ENCODE measurements at places on chromosomes 1 and 21.
A peak's percentile ranks its signal among the peaks of the same experiment; 100 is the strongest.

DNA sequence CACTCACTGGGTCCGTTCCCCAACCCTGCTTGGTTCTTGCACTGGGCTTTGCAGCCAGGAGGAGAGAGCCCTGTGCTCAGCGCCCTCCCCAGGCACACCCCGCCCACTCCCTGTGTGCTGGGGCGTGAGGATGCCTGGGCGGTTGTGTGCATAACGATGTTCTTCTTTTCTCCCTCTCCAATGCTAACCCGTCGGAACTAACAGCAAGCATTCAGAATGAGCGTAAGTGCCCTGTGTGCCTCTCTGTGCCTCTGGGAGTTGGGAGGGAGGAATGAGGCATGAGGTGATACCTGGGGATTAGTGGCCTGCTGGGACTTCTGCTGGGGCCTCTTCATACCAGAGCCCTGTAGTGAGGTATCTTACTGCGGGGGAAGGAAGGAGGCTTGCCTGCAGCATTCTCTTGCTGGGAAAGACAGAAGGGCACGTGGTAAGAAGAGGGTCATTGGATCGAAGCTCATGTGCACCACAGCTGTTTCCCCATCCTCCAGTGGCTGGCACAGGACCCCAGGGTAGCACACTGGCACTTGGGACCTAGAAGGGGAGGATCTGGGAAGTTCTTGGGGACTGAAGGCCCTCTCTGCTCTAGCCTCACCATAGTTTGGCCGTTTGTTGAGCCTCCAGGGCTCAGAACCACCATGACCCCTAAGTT is 79.8 kb downstream of the NFASC start:
- DNase-seq: no peak

GRCh38 chr1:92927870-92928269 is 33.4 kb downstream of the DIPK1A start:
- no peak for DNase-seq

DNA sequence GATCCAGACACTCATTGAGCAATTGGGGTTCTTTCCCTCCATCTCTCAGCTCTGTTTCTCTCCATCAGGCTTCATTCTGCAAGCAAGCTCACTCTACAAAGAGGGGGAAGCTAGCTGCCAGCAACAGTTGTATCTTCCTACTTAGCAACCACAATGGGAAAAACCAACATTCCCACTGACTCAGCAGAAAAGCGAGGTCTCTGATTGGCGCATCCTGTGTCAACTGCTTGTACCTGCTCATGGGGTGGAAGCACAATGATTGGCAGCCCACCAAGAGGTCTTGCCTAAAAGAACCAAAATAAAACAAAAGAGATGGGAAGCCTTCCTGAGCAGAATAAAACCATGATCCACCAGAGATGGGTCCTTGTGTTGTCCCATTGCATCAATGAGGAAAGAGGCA is 4.0 kb upstream of the CDA start:
- DNase-seq: no peak

DNA sequence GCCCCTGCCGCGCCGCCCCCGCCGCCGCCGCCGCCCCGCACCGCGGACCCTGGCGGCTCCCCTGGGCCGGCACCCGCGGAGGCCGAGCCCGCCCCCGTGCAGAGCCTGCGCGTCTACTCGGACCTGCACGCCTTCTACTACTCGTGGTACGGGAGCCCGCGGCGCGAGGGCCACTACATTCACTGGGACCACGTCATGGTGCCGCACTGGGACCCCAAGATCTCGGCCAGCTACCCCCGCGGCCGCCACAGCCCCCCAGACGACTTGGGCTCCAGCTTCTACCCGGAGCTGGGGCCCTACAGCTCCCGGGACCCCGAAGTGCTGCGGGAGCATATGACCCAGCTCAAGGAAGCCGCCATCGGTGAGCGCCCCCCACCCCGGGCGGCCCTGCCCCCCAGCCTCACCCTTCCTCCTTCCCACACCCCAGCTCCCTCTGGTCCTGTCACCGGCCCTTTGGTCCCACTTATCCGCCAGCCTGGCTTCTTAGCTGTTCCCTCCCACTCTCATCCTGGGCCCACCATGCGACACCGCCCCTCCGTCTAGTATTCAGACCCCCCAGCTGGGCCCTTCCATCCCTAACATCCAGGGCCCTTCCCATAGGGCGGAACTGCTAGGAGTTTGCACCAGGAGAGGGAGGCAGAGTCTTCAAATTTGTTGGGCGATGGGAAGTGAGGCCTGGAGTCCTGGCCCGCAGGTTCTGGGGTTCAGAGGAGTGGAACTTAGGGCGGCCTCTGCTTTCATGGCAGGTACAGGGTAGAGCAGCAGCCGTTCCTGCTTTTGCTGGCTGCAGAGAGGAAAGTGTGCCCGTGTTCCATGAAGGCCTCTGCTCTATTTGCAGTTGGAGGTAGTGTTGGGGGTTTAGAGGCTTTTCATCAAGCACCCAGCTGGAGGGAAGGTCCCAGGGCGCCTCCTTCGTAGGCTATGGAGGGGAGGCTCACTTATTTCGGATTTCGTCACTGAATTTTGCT is 1.0 kb downstream of the MANEAL start:
- no peak for DNase-seq

- no peak for DNase-seq
These were observed 273.9 kb downstream of the TM2D1 start for GRCh38 chr1:61450872-61451571.

DNA sequence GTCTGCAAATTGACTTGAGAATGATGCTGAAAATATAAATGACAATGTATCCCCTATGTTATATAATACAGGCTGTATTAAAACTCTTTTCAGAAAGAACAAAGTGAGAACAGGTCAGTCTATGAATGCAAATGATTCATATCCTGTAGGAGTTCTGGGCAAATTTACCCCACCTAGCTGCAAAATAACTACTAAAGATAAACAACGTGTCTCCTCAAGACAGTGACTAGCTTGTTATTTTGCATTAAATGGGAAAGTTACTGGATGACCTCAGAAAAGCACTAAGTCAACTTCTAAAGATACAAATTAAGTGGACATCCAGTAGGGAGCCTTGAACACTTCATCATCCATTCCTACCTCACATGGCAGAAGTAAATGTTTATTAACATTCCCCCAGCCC is 11.1 kb downstream of the RNF19B start:
- DNase-seq: no peak

DNA sequence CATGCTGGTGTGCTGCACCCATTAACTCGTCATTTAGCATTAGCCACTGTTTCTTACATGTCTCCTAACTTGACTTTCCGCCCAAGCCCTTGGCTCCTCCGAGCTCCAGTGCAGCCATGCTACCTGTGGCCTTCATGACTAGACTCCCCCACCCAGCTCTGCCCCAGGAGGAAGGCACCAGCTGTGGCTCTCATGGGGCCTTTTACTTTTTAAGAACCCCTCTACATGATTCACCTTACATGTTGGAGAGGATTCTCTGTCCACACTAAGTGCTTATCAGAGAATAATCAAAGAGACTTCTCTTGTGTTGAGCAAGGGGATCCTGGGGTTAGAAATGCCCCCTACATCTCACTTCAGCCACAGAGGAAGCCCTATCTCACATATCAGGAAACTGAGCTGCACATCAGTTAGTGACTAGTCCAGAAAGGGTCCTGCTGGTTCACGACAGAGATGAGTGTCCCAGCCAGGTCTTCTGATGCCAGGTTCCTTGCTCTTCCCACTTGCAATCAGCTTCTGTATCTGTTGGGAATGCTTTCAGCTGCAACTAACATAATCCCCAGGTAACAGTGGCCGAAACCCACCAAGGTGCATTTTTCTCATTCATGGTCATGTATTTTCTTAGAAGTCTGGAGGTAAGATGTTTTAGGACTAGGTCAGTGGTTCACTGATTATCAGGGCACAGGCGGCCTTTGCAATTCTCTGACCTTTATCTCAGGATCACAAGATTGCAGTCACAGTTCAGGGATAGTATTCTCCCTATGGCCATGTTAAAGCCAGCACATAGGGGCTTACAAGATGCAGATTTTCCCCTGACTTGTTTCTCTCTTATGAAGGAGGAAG is 45.9 kb downstream of the KLHDC7A start:
- DNase-seq: no peak

- DNase-seq: no peak
These were observed 22.2 kb upstream of the GPR25 start for GRCh38 chr1:200850554-200850953.

DNA sequence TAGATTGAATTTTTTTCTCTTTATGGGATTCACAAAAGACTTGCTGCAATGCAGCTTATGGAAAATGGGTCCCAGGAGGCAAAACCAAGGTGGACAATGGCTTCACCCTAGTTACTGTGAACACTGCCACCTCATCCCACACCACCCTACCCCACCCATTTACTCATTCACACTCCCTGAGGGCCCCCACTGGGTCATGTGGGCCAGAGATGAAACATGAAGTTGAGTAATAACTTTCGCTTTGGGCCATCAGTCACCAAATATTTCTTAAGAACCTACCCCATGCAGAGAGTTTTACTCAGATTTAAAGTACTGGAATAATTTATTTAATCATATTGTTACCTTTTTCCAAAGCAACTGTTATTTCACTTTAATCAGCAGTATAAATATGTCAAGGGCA is 191.8 kb downstream of the TPR start:
- no peak for DNase-seq

- DNase-seq: no peak
These were observed 13.3 kb downstream of the PSMG1 start for GRCh38 chr21:39169906-39170305.

DNA sequence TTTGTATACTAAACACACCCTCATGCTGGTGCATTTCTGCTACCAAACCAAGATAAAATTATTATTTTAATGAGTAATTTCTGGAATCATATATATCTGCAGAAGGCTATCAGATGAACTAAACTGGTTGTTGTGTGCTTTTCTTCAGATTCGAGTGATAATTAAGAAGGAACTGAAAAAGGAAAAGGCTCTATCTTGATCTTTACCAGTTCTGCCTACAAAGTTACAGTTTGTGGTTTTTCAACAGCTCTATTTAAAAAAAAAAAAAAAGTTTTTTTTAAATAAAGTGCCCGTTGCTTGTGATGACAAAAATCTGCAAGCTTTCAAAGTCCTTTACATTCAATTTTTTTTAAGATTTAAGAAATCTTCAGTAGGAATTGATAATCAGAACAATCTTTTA is 13.6 kb downstream of the DENND1B start:
- DNase-seq: no peak

DNA sequence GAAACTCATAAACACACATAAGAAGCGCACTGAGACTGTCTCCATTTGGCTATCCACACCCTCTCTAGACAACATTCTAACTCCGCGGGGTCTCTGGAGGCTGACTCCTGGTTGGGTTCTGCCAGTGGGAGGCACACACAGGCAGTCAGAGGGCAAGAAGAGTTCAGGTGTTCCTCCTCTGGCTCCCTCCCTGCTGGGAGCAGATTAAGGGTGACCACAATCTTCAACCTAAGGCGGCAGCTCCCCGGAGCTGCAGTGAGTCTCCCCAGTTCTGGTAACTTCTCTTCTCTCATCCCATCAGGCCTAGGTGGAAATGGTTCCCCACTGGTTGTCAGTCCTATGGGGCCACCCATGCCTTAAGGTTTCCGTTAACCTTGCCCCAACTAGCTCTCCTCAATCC is 7.4 kb upstream of the TENT5C start:
- no peak for DNase-seq

- no peak for DNase-seq
These were observed 164.9 kb downstream of the ST6GALNAC3 start for GRCh38 chr1:76239470-76239918.

GRCh38 chr1:212452323-212453155 is 19.8 kb downstream of the NENF start:
- peak; percentile 61 for DNase-seq

- no peak for DNase-seq
These were observed 13.2 kb downstream of the CAPZB start for GRCh38 chr1:19472174-19472573.

DNA sequence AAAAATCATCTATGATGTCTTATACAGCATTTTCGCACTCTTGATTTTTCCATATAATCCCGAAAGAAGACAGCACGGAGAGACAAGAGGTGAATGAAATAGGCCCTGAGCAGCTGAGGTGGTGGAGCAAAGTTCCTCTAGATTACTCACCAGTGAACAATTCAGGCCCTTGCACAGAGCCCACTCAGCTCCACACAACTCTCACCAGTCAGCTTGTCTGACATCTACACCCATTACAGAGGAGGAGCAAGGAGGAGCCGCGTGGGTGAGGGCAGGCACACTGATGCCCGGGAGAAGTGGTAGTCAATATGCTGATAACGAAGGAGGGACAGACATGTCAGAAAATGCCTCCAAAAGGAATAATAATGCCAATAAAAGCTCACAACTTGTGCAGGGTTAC is 59.9 kb downstream of the DNM3 start:
- DNase-seq: no peak

- DNase-seq: no peak
These were observed 4.3 kb upstream of the FOXD2 start for GRCh38 chr1:47433477-47434050.

DNA sequence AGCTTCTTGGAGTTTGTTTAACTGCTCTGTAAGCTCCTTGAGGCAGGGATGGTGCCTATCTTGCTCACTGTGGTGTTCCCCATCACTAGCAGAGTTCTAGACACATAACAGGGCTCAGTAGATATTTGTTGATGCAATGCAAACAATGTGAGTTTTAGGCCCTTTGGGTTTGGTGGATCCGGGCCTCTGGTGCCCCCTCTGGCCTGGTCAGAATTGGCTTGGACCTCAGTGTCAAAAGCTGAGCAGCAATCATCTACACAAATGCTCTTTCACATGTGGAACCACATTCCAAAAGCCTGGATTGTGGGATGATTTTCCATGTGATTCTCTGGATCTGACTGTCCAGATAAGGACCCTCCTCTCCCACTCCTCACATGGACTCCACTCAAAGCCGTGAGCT is 53.4 kb upstream of the BCAR3 start:
- DNase-seq: no peak

DNA sequence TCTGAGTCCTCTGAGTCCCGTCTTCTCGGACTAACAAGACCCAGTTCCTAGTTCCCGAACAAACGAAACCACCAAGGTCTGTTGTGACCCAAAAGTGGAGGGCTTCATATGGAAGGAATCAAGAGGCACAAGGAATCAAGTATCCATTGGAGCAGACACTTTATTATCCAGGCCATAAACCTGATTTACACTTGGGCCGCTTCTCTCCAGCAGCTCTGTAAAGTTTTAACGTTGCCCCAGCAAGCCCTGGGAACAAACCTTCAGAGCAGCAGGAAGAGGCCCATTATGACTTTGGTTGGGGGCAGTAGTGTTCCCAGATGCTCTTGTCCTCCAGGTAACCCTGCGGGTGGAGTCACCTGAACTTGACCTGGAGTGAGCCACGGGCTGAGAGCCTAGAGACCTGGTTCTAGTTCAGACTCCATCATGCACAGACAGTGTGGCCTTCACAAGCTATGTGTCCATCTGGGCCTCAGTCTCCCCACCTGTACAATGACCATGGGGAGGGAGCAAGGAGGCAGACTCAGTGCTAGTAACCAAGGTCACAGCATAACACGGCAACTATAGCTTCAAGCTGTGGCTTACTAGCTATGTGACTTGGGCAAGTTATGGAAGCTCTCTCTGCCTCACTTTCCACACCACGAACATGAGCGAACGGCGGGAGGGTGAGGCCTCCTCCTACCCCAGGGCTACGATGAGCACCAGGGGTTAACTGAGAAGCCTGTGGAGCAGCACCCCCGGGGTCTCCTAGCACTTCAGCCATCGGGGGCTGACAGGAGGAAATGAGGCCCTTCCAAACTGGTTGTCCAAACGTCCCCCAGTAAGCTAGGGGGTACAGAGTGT is 95.7 kb downstream of the GLIS1 start:
- DNase-seq: peak; percentile 29

All from sigmoid colon (tissue), 7 donors.